ENCODE measurements at places on chromosomes 2 and 18.

DNA sequence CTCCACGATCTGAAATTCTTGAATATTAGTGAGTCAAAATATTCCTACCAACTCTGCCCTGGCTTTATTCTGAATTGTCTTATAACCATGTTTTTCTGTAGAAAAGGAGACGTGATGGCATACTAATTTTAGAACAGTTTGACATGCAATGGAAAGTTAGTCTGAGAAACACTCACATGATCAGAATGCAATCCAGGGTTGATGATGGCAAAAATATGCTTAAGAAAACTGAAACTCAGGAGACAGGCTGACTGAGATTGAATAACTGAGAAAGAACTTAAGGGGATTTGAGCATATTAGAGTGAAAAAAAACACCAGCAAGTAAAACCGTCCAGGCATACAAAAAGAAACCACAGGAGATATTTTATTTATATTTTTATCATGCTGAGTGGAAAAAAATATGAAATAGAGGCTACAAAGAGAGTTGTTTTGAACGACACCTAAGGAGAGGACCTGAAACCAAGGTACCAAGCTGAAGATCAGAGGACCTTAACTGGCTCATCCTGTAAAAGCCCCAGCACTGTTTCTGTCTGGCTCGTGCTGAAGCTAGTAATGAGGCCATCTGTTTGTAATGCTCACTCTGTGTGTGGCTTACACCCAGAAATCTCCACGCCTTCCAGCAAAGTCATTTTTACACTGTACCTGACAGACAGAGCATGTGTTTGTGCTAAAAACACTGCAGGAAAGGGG, 437.2 kb upstream of the PKDCC start:
- no peak for DNase-seq

GRCh38 chr2:23346781-23347180, 38.2 kb upstream of the KLHL29 start:
- no peak for DNase-seq

DNA sequence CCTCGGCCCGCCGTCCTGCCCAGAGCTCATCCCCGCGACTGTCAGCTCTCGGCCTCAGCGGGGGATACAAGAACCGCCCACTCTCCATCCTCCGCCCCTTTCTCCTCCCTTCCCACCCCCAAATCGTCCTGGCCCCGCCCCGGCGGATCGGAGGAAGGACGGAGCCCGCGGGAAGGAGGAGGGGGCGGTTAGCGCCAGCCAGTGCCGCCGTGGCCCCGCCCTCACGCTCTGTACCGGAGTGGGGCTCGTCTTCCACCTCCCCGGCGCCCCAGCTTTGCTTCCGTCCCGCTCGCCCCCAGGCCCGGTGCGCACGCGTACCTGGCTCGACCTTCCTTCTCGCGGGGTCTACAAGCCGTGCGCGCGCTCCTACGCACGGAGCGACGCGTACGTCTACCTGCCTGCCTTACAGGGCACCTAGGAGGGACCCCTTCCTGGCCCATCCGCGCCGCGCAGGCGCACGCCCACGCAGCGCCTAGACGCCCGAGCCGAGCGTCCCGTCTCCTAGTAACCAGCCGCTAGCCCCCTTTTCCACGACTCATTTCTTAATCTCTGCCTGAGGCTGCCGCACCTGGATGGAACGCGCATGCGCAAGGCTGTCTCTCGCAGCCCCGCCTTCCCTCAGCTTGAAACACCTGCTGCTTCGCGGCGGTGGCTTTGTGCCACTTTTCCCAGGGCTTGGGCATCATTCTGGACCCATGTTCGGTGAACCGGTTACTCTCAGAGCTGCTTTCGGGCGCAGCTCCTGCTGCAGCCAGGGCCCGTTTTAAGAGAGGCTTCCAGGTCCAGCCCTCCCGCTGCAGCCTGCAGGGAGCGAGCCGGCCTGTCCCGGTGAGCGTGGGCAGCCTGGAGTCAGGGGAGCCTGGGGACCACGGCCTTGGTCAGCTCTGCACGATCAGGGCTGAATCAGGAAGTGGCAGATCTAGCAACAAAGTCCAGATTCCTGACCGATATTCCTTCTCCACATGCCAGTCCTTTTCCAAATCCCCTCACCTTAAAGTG, at the start of gene C2orf15:
Gene C2orf15, plus strand, starts transcription at position 598 of the 999 bp plus-strand sequence. CDS start 8,852 bp downstream, outside the sequence.
- peak; percentile 95 for DNase-seq

GRCh38 chr2:37829202-37829601, 95.9 kb upstream of the RMDN2 start:
- DNase-seq, result no peak

GRCh38 chr2:39515273-39515896, 78.3 kb upstream of the MAP4K3 start:
- DNase-seq, result no peak

DNA sequence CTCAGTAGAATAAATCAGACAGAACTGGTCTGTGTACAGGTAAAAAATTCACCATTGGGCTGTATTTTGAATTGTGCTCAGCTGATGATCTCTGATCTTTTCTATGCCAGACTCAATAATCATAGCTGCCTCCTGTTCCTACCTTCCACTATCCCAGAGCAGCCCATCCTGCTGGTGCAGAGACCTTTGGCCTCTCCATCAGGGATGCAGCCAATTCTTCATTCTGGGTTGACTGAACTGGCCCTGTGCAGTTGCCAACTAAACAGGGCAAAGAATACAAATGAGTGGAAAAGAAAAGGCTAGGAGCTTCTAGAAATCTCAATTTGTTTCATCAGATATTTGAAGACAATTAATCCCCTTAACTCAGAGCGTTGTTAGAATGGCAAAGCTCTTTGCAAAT, 1781.3 kb upstream of the CELF4 start:
- no peak for DNase-seq

- no peak for DNase-seq
These were observed 418.0 kb downstream of the LRATD1 start for GRCh38 chr2:15050483-15050882.

GRCh38 chr2:167940346-167940725, 307.1 kb downstream of the STK39 start:
- DNase-seq, result no peak

DNA sequence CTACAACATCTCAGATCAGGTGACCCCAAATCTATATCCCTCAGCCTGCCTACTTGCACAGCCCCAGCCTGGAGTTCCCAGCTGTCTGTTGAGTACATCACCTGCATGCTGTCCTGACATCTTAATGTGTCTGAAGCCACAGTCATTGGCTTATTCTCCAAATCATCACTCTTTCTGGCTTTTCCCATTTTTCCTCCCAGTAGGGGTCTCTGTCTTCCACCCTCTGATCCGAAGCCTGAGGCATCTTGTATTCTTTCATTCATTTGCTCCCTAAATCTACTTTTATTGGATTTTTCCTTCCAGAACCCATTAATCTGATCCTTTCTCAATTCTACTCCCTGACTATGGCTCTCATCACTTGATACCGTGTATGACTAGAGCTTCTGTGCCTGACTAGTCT, 332.9 kb upstream of the DCC start:
- DNase-seq, result no peak

DNA sequence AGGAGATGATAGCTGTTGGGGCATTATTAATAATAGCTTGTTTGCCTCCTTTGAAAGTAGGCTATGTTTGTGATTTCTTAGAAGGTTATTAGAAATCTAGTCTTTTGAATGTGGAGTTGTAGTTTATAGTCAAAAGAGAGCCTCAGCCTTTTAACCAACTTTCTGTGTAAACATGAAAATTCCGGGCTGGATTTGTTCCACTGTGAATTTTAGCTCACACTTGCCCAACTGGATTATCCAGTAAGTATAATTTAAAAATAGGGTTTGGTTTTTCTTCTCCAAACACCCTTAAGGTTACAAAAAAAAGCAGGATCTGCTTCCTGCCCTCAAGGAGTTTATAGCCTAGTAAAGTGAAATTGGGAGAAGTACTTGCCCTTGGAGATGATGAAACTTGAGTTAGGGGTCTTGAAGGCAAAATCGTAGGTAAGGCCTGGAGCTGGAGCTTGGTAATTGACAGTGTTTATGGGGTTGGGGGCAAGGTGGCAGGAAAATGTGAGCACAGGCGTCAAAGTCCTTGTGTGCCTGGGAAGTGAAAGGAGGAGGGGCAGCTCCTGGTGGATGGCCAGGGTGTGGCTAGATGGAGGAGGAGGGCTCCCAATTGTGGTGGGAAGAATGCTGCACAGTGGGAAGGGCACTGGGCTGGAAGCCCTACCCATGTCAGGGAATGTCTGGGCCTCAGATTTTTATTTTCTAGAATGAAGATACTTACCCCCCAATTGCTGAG, 21.3 kb downstream of the ITGA6 start:
- DNase-seq, result no peak

- DNase-seq, result no peak
These were observed 132.0 kb downstream of the SH3BP4 start for GRCh38 chr2:235083822-235084221.

DNA sequence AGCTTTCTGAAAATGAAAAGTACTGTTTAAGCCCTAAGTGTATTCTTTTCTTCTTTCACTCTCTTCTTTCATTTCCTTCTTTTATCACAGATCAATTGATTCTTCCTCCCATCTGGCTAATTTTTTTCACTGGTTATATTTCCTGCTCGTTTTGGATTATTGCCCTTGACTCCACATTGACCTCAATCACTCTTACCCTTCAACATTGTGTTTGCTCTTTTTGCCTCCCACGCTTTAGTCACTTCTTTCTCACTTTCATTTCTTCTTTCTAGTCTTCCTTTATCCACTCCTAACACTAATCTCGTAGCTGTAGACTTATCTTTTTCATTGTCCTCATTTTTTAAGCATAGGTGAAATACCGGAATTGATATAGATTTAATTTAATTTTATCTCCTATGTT, 320.3 kb upstream of the VRK2 start:
- no peak for DNase-seq

- no peak for DNase-seq
These were observed 83.3 kb downstream of the PDE11A start for GRCh38 chr2:177989029-177989885.

DNA sequence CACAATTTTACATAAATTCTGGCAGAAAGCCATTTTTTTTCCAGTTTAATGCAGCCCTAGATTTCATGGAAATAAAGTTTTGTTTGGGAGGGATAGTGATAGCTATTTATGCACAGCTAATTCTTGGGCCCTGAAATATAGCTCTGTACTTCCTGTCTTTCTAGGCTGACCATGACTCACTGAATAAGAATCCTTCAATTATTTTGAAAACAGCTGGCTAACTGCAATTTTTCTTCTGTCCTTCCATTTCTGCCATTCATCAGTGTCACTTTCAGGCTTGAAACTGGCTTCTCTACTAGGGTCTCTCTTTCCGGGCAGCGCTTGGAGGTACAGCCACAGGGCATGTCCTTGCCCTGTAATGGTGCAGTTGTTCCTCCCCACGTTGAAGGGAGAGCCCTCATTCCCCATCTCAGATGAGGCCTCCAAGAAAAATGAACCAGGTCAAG, 97.1 kb upstream of the TMEM178A start:
- no peak for DNase-seq

- DNase-seq, result no peak
These were observed 314.9 kb downstream of the AFF3 start for GRCh38 chr2:99827296-99827999.

- no peak for DNase-seq
These were observed 26.7 kb upstream of the BIRC6 start for GRCh38 chr2:32330136-32330535.

- no peak for DNase-seq
These were observed 102.4 kb upstream of the SCN1A start for GRCh38 chr2:166230024-166230723.

DNA sequence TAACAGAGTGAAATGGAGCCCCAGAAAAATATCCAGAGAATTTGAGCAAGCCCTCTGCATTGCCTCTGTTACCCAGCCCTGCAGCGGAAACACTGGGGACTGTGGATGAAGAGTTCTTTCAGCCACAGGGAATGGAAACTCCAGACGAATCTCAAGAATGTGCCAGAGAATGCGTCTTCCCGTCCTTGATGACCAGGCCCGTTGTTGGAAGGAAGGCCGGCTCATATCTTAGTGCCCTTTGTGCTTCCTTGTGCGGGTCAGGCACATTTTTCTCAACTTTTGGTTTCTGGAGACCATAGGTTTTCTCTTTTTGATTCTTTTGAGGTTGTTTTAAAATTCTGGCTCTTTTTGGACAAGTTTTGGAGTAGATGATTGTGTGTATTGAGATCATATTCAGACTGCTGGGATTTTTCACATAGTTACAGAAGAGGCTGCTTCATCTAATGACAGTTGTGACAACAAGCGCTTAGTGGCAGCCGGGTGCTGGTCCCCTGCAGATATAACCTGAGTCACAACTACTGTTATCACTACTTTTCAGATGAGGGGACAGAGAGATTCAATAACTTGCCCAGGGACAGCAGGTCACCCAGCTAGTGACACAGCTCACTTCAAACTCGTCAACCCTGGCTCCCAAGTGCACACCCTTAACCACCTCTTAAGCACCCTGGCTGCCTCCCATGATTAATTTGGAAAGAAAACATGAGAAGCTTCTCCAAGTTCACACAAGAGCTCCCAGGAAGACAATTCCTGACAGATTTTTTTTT, 15.7 kb downstream of the MAL start:
- DNase-seq, result no peak

GRCh38 chr2:4873364-4873763, 818.8 kb upstream of the SOX11 start:
- no peak for DNase-seq

DNA sequence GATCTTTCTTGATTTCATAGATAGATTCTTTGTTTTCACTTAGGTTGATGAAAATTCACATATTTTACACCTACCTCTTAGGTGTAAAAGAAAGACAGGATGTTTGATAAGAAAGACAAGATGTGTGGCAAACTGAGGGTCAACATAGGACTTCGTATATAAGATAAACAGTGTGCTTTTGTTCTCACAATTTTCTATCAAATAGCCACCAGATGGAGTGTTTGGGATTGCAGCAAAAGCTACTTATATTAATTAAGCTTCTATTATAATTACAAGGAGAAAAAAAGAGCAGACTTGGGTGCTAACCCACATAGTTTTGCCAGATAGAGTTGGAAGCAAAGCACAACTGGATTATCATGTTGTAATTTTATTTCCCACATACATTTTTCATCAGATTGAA, 232.9 kb downstream of the CDH7 start:
- no peak for DNase-seq

- no peak for DNase-seq
These were observed 89.7 kb downstream of the NPAS2 start for GRCh38 chr2:100909534-100910081.

GRCh38 chr18:60053747-60054304, 154.0 kb downstream of the PMAIP1 start:
- DNase-seq, result no peak

DNA sequence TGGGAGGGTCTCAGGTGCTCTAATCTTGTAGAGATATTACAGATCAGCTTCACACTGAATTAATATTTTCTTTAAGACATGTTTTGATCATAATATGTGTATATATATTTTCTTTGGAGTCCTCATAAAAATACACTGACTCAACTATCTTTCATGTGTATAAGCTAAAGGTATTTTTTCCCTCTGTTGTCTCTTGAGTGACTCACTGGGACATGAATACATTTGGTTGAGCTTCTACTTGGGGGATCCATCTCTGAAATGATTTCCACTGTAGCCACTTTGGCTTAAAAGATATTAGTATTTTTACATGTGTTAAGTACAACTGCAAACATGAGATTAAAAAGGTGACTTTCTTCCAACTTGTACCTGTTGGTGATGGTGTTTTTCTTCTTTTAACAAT, 140.8 kb downstream of the TTN start:
- no peak for DNase-seq

Measured in activated naive CD8-positive, alpha-beta T cell treated with anti-CD3 and anti-CD28 coated beads, Interleukin-2, amount 50 U/mL, for 16 hours (primary cell).